ENCODE measurements at places on chromosomes 16 and 17.

GRCh38 chr16:3022208-3022683 is 1.5 kb downstream of the HCFC1R1 start:
- DNase-seq, result no peak

- DNase-seq, result no peak
These were observed 31.3 kb upstream of the DDX52 start for GRCh38 chr17:37674511-37674910.

- DNase-seq, result no peak
These were observed 40.2 kb downstream of the GRB2 start for GRCh38 chr17:75365009-75365930.

GRCh38 chr16:77585379-77586251 is 136.7 kb upstream of the NUDT7 start:
- no peak for DNase-seq

GRCh38 chr17:3804503-3804931 is 3.5 kb upstream of the ITGAE start:
- no peak for DNase-seq

- DNase-seq, result no peak
These were observed 666 bp upstream of the METTL9 start for GRCh38 chr16:21598701-21599121.

- no peak for DNase-seq
These were observed 56.6 kb downstream of the ENGASE start for GRCh38 chr17:79131274-79131635.

DNA sequence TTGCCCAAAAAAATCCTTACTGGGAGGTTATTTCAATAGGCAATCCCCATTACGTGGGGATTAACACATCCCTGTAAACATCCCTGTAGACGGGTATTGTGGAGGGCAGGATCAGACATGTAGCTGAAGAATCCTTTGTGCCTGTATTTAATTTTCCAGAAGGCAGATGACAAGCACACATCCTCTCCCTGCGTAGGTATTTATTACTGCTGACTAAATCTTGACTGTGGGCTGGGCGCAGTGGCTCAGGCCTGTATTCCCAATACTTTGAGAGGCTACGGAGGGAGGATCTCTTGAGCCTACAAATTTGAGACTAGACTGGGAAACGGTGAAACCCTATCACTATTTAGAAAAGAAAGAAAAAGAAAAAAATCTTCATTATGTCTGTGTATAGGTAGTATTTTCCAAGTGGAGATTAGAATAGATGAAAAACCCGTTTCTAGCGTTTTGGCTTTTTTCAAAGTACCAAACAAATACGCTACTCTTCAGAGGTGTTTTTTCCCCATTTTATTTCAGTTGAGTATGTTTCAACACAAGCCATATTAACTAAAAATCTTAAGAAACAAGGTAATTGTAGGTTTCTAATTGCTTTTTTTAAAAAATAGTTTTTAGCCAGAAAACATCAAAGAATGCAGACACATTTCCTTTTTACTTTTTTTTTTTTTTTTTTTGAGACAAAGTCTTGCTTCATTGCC is 1.5 kb upstream of the MARF1 start:
- no peak for DNase-seq

DNA sequence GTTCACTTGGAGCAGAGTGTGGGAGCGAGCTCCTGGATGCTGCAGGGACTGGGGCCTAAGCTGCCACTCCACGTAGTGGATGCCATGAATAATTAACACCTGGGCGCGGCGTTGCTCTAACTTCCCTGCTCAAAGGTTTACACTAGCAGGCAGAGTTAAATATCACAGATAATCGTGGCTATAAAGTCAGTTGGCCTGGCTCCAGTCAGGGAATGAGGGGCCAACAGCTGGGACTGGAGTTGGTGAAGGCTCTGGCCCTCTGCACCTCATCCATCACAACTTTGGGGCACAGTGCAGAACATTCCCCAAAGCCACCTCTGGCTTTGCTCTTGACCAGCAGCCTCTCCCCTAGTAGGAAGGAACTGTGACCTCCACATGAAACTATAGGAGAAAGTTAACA is 10.9 kb downstream of the HOXB4 start:
- no peak for DNase-seq

DNA sequence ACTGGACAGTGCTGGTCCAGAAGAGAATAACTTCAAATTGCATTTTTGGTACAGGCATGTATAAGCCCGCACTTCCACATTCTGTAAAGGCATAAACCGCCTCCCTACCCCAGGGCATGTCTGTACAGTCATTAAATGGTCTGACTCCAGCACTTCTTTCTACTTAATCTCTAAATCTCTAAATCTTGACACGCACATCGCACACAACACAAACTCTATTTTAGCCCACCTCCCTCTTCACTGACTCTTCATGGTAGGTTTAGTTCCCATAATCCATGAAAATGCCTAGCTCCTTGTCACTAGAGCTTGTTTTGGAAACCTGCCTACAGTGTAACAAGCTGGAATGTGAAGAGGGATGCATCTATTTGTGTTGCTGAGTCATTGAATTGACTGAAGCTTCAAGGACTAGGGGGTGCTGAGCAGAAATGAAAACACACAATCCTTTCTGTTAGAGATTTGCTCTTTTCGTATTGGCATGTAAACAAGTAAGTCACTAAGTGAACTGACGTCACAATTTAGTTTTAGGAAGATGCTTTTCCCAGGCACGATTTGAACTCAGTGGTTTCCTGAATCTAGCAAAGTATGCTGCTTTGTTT is 1.6 kb upstream of the DUSP14 start:
- DNase-seq, result peak; percentile 11

- DNase-seq, result no peak
These were observed 21.0 kb downstream of the PMM2 start for GRCh38 chr16:8818504-8819270.

All from HEK293T (cell line).